Activated CD8-positive, alpha-beta memory T cell treated with anti-CD3 and anti-CD28 coated beads for 1 hour (primary cell): ENCODE measurements at places on chromosomes 2 and 18.

DNA sequence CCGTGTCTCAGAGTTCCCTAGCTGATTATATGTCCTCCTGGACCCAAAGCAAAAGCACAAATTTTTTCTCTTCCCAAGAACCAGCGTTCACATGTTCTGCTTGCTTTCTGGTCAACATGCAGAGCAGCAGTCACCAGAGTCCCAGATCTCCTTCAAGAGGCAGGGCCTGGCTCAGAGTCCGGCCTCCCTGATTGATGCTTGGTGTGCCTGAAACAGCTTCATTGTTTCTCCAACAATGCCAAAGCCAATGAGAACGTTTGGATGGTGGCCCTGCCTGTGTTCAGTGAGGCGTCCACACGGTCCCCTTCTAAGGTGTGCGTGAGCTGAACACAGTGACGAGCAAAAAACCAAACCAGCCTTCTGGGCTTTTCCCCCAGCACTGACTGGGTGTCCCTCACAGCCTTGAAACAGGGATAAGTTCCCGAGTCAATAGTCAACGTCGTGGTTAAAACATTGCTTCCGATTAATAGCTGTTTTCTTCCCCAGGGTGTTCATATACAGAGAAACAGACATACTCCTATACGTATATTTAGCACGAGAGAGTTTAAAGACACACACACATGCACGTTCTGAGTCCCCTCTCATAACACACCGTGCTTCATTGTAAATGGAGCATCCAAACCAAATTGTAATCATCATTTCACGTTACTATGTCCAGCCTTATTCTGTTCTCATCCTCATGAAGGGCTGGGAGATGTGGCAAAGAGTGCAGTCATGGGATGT, 19.3 kb upstream of the POU3F3 start:
- DNase-seq = no peak

DNA sequence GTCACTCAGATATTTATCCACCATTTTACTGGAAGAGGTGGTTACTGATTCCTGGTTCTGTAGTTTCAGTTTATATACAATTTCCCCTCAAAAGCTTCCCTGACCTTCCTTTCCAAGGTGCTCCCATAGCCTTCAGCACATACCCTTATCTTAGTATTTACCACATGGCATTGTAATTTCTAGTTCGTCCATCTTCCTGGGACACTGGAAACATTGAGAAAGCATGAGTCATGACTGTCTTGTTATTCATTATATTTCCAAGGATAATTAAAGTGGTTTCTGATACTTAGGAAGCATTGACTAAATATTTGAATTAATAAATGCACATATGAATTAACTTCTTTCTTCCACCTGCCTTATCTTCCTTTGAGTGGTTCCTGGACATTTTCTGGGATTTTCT, 203.8 kb downstream of the ETAA1 start:
- no peak for DNase-seq

- DNase-seq = no peak
These were observed 322.9 kb upstream of the ACVR2A start for GRCh38 chr2:147521936-147522335.

- DNase-seq = no peak
These were observed 101.4 kb downstream of the CCDC85A start for GRCh38 chr2:56285224-56285623.

DNA sequence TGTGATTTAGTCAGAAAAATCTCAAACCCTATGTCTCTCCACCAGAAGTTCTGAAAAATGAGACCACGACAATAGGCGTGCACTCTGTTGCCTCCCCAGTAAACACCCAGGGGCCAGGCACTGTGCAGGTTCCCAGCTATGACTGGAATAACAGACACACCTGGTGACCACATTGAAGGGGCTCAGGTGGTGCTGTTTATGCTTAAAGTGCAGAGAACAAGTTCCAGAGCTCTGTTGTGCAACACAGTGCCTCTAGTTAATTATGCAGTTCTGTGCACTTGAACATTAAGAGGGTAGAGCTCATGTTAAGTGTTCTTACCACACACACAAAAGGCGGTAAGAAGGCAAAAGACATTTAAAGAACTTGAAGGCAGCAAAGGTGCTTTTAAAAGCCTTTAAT, 52.6 kb upstream of the AFF3 start:
- no peak for DNase-seq

DNA sequence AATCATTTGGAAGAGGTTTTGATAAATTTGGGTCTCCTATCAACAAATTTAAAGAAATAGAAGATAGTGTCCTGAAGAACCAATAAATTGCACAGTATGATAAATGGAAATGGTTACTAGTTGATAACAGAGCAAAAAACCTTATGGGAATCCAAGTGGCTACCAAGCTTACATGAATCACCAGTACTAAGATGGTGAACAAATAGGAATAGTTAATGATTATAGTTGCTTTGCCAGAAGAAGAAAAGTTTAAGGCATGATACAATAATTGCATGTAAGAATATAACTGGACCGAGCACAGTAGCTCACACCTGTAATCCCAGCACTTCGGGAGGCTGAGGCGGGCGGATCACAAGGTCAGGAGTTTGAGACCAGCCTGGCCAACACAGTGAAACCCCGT, 19.6 kb upstream of the INO80D start:
- no peak for DNase-seq

DNA sequence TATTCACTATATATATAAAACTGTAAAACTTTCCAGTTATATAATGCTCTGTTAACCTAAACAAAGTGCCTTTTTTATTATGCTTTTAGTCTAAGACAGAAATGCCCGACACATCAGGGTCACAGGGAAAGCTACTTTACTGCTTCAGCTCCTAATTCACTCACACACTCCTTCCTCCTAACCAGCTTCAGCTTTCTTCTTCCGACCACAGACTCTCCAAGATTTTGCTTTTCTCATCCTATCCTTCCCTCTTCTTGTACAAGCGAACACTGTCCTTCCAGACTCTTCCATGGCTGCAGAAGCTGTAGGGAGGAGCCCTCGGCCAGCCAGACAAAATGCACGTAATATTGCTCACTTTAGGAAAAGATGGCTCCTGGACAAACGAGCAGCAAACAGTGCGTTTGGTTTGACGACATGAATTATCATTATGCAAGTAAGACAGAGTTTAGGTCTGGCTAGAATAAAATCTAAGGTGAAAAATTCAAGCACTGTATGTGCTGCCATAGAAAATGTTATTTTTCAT, 47.5 kb upstream of the HNRNPA3 start:
- DNase-seq = no peak

DNA sequence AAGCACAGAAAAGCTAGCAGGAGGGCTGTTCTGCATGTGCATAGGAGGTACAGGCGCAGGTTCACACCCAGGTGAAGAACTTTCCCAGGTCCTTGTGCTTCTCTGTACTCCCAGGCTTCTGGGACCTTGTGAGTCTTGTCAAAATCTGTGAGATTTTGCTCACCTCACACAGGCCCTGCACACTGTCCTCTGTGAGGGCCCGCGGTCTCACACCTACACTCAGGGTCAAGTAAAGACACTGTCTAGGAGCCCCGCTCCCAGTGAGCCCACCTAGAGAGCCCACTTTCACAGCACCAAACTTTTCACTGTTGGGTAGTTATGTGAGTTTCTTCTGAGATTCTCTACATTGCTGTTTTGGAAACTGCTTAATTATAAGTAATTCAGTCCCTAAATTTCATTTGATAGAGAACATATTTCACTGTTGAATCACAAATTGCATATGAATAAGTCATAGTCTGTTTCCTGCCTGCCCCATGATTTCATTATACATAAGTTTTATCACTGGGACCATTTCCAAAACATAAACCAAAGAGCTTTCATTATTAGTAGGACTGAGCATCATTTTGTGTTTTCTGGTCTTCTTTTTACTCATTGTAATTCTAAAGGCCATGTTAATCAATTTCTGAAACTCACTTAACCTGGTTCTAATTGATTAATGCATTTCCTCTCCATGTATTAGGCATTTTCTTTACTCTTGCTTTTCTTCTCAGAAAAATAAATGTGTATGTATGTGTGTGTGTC, 234.2 kb upstream of the SPOPL start:
- no peak for DNase-seq

- DNase-seq = no peak
These were observed 179.5 kb downstream of the LOXHD1 start for GRCh38 chr18:46477425-46478011.

GRCh38 chr18:49682173-49682802, 120.4 kb downstream of the LIPG start:
- DNase-seq = no peak

- DNase-seq = no peak
These were observed 70.6 kb upstream of the TEX51 start for GRCh38 chr2:126828051-126828450.

GRCh38 chr2:10239561-10239967, 63.1 kb upstream of the HPCAL1 start:
- DNase-seq = no peak

DNA sequence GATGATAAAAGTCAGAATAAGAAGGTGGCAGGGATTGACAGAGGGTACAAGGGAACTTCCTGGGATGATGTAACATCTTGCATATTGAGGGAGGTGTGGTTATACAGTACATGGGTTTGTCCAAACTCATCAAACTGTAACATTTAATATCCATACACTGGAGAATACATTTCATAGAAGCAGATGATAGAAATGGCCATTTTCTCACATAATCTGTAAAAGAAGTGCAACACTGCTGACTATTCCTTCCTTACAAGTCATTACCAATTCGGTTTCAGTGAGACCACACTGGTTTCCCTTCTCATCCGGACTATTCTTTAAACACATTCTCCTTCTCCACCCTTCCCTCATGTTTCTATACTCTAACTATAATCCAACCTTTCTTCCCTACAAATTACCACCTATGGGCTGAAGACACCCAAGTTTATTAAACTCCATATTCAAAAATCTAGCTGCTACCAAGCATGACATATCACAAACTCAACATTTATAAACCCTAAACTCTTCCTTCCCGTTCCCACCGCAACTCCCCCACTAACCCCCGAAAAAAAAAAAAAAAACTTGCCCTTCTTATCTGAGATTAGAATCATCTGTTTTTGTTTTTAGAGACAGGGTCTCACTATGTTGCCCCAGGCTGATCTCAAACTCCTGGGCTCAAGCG, 1.6 kb downstream of the COX7A2L start:
- DNase-seq = no peak

GRCh38 chr18:44411976-44412375, 268.7 kb upstream of the SETBP1 start:
- DNase-seq = no peak

DNA sequence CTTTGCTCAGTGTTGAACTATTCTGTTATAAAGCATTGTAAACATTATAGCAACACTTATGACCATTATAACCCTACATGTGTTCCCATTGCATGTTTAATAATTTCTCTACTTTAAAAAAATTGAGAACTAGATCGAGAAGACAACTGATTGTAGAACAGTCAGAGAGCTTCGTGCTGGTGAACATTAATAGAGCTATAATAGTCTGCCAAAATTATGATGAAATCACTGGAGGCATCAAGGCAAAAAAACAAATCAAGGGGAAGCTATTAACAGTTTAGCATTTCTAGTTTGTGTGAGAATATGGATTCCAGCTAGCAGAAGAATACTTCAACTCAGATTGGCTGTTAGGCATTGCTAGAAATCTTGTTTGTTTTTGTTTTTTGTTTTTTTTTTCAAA, 284.2 kb downstream of the CAMKMT start:
- no peak for DNase-seq
